ENCODE measurements at places on chromosomes 12 and 14.

- DNase-seq, result no peak
These were observed 2.3 kb downstream of the NUDT14 start for GRCh38 chr14:105178868-105179140.

DNA sequence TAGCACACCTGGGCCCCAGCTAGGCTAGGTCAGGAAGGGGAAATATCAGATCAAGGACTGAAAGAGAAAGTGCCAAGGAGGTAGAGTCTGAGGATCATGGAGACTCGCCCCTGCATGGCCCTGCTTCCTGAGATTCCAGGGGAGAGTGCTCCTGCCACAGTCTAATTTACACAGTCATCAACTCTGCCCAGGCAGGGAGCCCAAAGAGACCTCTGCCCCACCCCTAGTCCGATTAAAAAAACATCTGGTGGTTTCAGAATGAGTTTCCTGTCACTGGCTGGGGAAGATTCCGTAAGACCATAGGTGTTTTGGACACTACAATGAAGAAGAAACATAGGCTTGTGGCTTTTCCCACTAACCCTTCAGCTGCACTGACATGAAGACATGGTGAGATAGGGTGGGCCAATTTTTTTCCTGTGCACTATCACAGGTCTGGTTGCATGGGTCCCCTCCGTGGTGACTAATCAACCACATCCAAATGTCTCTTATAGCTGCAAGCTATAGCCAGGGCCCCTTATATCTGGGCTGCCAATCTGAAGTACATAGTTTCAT is 31.5 kb upstream of the GZMB start:
- DNase-seq, result no peak

- DNase-seq, result no peak
These were observed 693.3 kb downstream of the MED13L start for GRCh38 chr12:115584156-115584555.

GRCh38 chr14:85336257-85336656 is 193.7 kb upstream of the FLRT2 start:
- DNase-seq, result no peak

GRCh38 chr12:81815611-81816010 is 56.5 kb upstream of the PPFIA2 start:
- no peak for DNase-seq

DNA sequence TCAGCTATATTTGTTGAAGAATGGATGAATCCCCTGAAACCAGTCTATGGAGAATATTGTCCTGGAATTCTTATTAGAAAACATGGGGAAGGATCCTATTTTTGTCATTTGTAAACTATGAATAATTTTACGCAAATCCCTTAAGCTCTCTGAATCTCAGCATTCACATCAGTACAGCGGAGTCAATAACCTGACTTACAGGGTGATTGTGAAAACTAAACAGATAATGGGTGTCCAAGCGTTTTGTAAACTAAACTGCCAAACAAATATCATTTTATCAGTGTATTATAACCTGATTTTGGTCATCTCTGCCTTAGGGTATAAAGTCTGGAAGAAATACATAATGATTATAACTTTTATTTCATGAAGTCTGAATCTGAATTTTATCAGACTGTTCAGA is 10.0 kb downstream of the ART4 start:
- DNase-seq, result no peak

DNA sequence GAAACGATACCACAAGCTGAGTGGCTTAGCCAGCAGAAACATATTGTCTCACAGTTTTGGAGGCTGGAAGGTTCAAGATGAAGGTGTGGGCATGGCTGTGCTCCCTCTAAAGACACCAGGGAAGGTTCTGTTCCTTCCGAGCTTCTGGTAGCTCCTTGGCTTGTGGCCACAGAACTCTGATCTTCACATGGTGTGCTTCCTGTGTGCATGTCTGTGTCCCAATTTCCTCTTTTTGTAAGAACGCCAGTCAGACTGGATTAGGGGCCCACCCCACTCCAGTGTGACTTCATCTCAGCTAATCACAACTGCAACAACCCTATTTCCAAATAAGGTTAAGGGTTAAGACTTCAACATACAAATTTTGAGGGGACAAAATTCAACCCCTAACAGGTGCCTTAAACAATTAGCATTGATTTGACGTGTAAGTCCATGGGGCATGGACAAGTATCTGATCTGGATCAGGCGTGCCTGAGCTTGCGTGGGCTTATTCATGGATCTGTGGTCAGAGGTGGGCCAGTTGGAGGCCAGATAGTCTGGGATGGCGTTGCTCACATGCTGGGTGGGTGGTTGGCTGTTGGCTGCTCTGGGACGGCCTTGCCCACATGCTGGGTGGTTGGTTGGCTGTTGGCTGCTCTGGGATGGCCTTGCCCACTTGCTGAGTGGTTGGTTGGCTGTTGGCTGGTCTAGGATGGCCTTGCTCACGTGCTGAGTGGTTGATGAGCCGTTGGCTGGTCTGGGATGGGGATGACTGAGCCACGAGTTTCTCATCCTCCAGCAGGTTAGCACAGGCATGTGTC is 88.5 kb downstream of the LGMN start:
- DNase-seq, result no peak

DNA sequence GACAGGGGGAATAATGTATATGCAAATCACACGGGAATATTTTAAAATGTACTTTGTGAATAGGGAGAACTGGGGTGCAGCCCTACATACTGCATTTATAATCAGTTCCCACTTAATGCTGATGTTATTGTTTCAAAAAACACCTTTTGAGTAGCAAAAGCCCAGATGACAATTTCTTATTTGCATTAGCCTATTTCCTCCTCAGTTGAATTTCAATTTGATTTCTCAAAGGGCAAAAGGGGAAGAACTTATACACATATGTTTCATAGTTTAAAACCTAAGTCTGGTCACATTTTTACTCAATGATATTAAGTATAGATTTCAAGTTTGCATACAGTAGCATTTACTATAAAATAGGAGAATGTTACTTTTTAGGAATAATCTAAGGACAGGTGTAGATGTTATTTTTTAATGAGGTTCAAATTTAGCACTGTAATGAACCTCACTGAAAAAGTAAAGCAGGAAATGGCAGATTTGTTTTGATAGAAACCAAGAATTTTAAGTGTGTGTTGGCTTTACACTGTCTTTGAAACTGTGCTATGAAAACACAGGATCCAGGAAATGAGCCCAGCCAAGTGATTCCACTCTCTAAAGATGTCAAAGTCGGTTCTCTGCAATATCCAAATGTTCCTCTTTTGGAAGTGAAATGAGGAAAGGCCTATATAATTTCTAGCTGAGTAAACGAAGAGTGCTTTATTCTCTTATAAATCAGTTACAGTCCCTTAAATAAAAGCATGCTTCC is 367.4 kb downstream of the BTG1 start:
- DNase-seq, result no peak

DNA sequence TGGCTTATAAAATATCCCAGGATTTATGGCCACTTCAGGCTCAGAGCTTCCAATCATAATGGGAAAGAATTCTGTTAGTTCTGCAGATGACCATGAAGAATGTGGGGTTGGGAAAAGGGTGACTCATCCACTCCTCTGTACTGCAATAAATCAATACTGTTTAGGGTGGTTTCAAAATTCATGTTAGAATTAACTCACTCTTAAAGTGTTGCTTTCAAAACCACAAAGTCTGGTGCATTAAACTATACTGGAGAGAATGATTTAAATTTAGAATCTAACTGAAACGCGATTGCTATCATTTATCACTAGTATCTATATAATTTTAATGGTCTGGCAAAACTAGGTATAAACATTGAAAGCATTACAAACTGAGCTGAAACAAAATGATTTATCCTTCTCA is 798 bp downstream of the CCDC198 start:
- DNase-seq, result peak; percentile 61

DNA sequence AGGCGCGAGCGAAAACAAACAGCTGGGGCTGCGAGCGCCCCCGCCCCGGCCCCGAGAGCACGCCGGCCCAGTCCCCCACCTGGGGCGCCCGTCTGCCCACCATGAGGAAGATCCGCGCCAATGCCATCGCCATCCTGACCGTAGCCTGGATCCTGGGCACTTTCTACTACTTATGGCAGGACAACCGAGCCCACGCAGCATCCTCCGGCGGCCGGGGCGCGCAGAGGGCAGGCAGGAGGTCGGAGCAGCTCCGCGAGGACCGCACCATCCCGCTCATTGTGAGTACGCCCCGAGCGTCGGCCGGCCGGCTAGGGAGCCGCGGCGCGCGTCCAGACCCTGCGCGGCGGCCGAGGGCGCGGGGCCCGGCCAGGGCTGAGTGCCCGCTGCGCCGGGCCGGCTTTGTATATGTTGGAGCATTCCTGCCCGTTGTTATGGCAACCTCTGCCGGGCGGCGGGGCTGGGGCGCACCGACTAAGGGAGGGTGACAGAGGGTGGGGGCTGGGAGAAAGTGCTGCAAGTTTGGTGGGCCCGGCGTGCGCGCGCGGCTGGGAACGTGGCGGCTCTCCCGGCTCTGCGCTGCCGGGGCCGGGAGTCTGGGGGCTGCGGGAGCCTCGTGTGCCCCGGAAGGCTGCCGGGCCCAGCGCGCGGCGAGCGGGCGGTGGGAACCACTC is 367 bp downstream of the GALNT16 start:
- no peak for DNase-seq

GRCh38 chr12:125185740-125186470 is 120.7 kb downstream of the AACS start:
- DNase-seq, result peak; percentile 10

DNA sequence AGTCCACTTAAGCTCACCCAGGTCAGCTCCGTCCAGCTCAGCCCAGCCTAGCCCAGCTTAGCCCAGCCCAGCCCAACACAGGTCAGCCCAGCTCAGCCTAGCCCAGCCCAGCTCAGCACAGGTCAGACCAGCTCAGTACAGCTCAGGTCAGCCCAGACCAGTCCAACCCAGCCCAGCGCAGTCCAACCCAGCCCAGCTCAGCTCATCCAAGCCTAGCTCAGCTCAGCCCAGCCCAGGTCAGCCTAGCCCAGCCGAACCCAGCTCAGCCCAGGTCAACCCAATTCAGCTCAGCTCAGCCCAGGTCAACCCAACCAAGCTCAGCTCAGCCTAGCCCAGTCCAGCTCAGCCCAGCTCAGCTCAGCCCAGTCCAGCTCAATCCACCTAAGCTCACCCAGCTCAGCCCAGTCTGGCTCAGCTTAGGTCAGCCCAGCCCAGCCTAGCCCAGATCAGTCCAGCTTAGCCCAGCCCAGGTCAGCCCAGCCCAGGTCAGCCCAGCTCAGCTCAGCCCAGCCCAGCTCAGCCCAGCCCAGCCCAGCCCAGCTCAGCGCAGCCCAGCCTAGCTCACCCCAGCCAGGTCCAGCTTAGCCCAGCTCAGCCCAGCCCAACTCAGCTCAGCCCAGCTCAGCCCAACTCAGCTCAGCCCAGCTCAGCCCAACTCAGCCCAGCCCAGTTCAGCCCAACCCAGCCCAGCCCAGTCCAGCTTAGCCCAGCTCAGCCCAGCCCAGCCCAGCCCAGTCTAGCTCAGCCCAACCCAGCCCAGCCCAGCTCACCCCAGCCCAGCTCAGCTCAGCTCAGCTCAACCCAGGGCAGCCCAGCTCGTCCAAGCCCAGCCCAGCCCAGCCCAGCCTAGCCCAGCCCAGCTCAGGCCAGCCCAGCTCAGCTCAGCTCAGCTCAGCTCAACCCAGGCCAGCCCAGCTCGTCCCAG is 184.0 kb downstream of the TMEM121 start:
- no peak for DNase-seq

DNA sequence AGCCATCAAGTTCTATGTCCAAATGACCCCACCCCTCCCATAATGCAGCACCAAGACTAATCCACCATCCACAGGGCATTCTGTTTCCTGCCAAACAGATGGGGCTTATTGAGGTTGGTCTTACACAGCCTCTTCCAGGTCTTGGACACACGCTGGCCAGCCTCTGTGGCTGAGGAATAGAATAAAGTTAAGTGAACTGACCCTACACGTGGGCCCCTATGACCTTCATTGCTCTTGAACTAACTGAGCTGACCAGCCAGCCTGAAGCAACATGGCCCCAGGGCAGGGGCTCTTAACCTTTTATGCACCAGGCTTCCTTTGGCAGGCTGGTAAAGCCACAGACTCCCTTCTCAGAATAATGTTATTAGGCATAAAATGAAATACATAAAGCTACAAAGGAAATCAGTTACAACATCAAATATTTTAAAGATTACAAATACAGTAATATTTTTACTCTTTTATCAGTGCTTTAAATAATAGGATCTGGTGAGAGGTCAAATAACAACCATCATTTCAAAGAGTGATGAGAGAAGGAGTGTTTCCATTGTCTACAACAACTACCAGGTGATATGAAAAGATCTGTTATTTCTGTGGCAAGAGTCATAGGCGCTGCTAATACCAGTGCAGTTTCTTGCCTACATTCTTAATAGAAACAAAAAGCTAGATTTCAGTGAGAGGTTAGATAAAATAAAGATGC is 192.9 kb upstream of the NUDT4 start:
- DNase-seq, result no peak

- peak; percentile 21 for DNase-seq
These were observed 59.9 kb downstream of the DICER1 start for GRCh38 chr14:95097385-95097784.

- no peak for DNase-seq
These were observed 201.3 kb upstream of the RASSF8 start for GRCh38 chr12:25757037-25757665.

- peak; percentile 24 for DNase-seq
These were observed 36.9 kb downstream of the PSEN1 start for GRCh38 chr14:73173092-73173735.

- no peak for DNase-seq
These were observed 397.8 kb upstream of the MIS18BP1 start for GRCh38 chr14:45650754-45651153.

- DNase-seq, result no peak
These were observed 216.7 kb downstream of the FOXG1 start for GRCh38 chr14:28983279-28983678.

GRCh38 chr12:94589591-94590001 is 60.8 kb downstream of the TMCC3 start:
- DNase-seq, result no peak

- no peak for DNase-seq
These were observed 2.5 kb upstream of the CACNA2D4 start for GRCh38 chr12:1920971-1921370.

DNA sequence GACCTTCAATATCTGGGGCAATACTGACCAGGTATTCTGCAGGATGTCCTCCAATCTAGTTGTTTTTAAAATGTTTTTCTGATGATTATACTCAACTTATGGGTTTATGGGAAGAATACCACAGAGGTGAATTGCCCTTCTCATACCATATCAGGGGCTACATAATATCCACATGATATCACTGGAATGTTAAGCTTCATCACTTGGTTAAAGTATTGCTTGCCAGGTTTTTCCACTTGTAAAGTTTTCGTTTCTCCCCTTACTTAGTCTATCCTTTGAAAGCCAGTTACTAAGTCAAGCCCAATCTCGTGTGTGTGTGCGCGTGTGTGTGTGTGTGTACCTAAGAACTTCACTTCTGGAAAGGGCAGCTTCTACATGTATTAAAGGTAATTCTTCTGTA is 980.9 kb upstream of the FBXO33 start:
- no peak for DNase-seq

- no peak for DNase-seq
These were observed 1.5 kb downstream of the FBLN5 start for GRCh38 chr14:91945751-91946621.

GRCh38 chr12:128098730-128099129 is 168.2 kb upstream of the TMEM132C start:
- DNase-seq, result no peak

GRCh38 chr12:97748298-97748697 is 285.7 kb downstream of the RMST start:
- DNase-seq, result no peak
